ENCODE measurements at places on chromosomes 3 and 15.

DNA sequence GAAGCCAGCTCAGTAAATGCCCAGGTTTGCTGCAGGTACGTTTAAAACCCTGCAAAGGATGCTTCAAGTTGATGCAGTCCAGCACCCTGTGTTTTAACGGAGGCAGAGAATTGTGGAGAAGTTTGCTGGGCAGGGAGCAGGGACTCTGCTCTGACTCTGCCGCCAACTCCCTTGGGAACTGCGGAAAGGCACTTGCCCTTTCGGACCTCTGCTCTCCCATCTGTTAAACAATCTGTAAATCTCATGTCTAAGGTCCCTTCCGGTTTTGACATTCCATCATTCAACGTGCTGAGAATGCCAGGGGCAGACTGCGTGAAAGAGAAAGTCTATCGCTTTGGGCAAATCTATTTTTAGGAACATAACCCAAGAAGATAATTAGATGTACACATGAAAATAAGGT lies 184.5 kb downstream of the OPA1 start:
- no peak for DNase-seq

- no peak for DNase-seq
Measured at GRCh38 chr3:13274551-13275332, 145.4 kb downstream of the NUP210 start.

- no peak for DNase-seq
Measured at GRCh38 chr15:97899981-97900380, 60.5 kb upstream of the ARRDC4 start.

DNA sequence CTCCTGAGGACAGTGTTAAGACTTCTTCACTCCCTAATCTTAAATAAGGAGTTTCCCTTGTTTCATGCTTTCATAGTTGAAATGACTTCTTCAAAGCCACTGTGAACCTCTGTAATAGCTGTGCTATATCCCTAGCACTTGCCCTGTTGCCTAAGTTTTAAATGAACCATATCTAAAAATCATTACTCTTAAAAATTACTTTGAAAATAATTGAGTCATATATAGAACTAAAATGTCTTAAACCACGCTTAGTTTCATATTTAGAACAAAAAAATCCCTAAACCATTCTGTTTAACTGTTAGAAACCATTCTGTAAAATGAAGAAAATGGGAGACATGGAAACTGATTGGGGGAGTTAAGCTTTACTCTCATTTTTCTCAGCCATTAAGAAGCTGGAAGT lies 29.8 kb downstream of the DNAJC19 start:
- DNase-seq: no peak

- DNase-seq: no peak
Measured at GRCh38 chr3:157063469-157063868, 96.5 kb downstream of the CCNL1 start.

- no peak for DNase-seq
Measured at GRCh38 chr15:43270676-43271306, 4.1 kb upstream of the TGM5 start.

DNA sequence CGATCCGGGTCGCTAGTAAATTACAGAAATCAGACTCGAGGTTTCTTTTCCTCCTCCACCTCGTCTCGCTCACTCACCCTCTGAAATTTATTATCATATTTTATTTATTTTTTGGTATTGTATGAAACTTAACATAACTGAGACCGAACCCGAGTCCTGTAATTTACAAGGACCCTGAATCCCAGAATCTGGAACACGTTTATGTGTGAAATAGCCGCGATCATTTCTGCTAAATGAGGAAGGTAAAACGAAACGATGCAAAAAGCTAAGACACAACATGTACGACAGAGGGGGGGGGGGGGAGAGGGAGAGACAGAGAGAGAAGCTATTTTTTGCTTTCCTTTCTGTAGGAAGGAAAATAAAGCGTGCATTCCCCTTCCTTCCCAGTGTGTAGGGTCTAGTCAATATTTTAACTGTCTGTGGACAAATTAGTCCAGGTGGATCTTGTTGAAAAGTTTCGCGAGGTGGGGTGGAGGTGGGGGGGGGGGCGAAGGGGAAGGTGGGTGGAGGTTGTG lies 1.6 kb downstream of the BBX start:
- DNase-seq: peak; percentile 12

- DNase-seq: no peak
Measured at GRCh38 chr3:5032844-5033243, 53.6 kb downstream of the BHLHE40 start.

DNA sequence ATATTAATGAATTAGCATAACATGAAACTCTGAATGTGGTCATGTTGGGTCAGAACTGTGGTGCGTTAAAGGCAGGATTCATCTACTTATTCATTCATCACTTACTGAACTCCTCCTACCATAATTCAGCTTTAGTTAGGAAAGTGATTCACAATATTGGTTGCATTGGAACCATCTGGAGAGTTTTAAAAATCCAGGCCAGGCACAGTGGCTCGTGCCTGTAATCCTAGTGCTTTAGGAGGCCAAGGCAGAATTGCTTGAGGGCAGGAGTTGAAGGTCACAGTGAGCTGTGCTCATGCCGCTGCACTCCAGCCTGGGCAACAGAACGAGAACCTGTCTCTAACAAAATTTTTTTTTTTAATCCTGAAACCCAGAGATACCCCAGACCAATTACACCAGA lies 44.2 kb upstream of the ATG7 start:
- no peak for DNase-seq

GRCh38 chr15:80461356-80462095 lies 57.3 kb downstream of the ARNT2 start:
- DNase-seq: no peak

GRCh38 chr15:101246391-101246790 lies 5.5 kb downstream of the CHSY1 start:
- DNase-seq: no peak

- DNase-seq: no peak
Measured at GRCh38 chr3:45409921-45410320, 21.5 kb downstream of the LARS2 start.

DNA sequence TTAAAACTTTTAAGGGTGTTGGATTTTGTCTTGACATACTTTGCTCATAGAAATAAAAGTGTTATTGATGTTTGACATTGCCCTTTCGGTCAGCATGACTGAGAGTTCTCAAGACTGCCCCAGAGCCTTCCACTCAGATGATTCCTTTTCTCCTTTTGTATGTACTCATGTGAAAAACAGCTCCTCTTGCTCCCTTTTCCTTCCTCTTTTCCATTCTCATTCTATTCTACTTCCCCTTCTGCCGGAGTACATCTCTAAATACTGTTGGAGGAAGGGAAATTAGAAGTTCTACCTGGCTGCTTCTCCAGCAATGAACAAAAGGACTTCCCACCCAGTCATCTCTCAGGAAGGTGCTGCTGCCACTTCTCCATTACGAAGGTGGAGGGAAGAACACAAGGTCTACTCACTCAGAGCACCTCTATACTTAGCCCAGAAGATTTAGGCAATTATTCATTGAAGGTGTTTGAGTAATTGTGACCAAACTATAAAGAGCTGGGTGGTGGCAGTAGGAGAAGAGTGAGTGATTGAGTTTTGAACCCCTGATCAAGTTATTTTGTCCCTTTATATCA lies 163.8 kb upstream of the MBNL1 start:
- DNase-seq: no peak

GRCh38 chr3:104273046-104273649 lies 1093.6 kb upstream of the ALCAM start:
- peak; percentile 19 for DNase-seq

DNA sequence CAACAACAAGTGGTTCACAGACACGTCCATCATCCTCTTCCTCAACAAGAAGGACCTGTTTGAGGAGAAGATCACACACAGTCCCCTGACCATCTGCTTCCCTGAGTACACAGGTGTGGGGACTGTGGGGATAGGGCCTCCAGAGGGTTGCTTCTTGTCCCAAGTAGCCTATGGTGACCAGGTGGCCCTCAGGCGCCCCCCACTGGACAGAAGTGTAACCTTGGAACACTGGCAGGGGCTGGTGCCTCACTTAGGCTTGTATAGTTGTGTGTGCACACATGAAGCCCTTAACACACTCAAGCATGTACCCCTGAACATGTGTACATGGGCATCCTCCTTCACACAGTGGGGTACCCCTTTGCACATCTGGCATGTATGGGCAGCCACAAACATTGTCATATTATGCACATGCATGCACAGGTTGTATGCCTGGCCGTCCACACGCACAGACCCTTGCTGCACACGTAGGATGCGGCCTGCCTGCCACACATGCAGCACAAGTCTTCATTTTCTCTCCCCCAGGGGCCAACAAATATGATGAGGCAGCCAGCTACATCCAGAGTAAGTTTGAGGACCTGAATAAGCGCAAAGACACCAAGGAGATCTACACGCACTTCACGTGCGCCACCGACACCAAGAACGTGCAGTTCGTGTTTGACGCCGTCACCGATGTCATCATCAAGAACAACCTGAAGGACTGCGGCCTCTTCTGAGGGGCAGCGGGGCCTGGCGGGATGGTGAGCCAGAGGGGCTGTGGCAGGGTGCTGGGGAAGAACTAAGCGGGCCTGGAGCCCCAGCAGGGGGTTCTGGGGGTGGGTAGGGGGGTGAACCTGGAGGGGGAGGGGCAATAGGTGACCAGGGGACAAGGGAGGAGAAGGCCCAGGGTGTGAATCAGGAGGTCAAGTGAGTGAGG lies 11.7 kb upstream of the SEMA3B start:
- no peak for DNase-seq

DNA sequence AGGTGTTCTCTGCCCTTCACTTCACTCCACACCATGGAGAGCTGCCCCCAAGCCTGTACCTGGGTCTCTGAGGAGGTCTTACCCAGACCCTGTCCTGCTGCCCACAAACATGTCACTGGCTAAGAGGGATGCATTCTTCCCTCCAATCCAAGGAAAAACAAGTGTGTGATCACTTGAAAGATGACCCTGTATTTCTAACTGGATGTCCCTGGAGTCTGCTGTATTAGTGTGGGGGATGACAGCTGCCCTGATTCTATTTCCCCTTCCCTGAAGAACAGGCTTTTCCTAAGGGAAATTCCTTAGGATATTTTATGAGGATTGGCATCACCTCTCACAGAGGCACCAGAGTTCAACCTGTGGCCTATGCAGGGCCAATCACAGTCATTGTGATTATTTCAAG lies 55.0 kb upstream of the GATA2 start:
- DNase-seq: no peak

DNA sequence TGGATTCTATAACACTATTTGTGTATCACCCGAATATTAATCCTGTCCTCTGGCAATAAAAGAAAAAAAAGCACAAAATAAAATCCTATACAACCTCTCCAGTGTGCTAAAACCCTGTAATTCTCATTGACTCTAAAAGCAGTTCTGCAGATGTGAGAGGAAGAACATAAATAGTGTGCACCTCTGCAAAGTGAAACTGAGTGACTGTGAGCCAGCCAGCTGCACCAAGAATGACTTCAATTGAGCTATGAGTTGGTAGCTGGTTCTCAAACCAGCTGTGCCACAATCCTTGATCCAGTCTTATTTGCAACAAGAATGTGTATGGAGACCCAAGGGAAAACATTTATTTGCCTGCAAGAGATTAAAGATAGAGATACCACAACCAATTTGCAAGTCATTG lies 31.2 kb upstream of the COL8A1 start:
- no peak for DNase-seq

GRCh38 chr15:56690733-56691132 lies 42.6 kb downstream of the ZNF280D start:
- no peak for DNase-seq

- no peak for DNase-seq
Measured at GRCh38 chr15:76366714-76367113, 30.1 kb downstream of the ISL2 start.

- no peak for DNase-seq
Measured at GRCh38 chr15:100187677-100188076, 154.1 kb downstream of the ADAMTS17 start.

DNA sequence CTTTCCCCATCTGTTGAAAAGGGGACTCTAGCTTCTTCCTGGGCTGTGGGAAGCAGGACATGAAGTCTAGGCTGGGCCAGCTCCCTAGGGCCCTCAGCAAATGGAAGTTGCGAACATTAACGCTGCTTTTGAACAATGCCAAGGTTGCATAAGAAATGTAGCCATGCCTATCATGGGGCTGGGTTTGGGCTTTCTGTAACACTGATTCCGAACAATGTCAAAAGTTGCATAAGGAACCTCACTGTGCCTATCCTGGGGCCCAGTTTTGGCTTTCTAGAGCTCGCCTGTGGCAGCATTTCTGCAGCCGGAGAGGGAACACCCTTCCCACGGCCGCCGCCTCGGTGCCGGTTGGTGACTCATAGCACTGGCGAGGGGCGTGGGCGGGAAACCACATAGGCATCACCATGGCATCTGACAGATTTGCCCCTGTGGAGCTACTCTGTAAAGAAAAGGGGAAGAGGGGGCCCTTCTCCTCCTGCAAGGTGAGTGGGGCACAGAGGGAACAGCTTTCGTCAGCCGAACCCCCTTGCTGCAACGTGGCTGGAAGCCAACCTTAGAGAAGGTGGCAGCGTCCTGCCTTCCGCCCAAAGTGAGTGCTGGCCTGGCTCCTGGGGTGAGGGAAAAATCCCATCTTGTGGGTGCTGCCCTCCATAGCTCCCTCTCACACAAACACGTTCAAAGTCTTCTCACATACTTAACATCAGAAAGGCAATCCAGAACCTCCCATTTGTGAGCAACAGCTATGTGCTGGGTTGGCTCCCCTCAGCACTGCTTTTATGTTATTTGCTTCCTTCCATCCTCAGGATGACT lies 46.6 kb upstream of the ATP2B2 start:
- DNase-seq: no peak

- no peak for DNase-seq
Measured at GRCh38 chr15:90037961-90038631, 37.0 kb downstream of the ZNF710 start.

GRCh38 chr15:40889112-40889511 lies 5.1 kb upstream of the VPS18 start:
- no peak for DNase-seq

DNA sequence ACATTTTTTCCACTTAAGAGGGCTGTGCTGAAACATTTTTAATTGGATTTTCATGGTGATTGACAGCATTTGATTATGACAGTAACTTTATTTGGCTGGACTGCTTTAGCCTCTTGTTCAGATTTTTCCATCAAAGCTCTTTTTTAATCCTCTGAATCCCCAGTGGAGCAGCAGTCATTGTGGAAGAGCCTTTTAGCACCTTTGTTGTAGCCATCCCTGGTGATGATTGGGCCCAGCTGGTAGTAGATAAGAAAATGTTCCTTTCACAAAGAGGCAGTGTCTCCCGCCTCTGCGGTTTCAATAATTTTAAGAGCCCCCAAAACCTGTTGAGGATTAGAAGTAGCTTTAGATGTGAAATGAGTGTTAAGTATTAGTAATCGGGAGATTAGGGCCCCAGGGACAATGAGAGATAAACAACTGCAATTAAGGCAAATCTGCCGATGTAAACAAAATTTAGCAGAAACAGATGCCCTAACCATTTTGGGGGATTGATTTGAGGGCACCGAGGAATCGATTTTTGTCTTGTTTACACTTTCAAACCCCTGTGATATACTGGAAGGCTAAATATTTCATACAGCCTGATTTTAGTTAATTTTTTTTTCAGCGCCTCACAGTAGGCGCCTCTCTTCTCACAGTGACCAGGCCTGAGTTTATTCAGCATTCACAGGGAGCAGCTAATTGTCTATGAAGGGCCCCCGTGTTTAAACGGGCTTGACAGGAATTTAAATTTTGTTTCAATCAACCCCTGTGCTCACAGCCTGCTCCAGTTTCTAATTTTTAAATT lies 43.2 kb upstream of the SKOR1 start:
- no peak for DNase-seq

Data from GM04504 (cell line).